ENCODE measurements at places on chromosomes 4 and X. TPM values are rescaled to one million over a fixed set of nuclear protein-coding genes. Genes with fewer than 3 reads are reported as not detected.

GRCh38 chr4:10524196-10524833 is 67.1 kb upstream of the ZNF518B start:
- DNase-seq = no peak

- no peak for DNase-seq
These were observed 350.7 kb downstream of the DCHS2 start for GRCh38 chr4:154140869-154141268.

DNA sequence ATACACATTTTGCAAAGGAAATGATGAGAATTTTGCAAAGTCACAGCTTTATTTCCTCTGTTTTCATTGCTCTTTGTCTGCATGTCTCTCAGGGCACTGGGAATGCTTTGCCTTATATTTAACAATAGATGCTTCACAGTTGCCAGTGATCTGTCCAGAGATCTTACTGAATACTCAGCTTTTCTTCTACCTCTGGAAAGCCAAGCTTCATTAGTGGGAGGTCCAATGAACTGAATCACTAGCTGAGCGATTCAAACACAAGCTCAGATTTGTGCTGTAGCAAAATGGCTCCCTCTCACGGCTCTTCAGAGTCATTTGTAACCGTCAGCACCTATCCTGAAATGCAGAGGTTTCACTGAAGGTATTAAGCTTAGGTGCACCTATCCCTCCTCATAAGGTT is 138.9 kb downstream of the DCLK2 start:
- DNase-seq = no peak

GRCh38 chr4:32031026-32031425 is 1310.9 kb downstream of the PCDH7 start:
- no peak for DNase-seq

DNA sequence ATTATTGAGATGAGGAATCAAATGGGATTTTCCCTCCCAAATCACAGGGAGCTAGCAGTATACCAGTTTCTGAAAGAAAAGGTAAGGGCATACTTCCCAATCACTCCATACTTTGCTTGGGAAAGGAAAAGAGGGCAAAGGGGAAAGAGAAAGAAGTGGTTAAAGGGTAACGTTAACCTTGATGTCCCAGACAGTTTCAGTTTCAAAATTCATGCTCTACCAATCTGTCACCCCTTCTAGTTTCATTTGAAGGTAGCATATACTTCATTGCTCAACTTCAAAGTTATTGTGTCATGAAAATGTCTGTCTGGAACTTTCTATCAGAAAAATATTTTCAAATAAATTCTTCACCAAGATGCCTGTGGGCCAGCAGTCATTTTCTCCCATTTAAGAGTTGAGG is 16.0 kb downstream of the TNMD start:
- peak; percentile 18 for DNase-seq

GRCh38 chrX:10120331-10120730 is 36.4 kb upstream of the CLCN4 start:
- no peak for DNase-seq

- no peak for DNase-seq
These were observed 8.8 kb downstream of the TNMD start for GRCh38 chrX:100593581-100593980.

Gene F8A2
- total RNA-seq = not detected

DNA sequence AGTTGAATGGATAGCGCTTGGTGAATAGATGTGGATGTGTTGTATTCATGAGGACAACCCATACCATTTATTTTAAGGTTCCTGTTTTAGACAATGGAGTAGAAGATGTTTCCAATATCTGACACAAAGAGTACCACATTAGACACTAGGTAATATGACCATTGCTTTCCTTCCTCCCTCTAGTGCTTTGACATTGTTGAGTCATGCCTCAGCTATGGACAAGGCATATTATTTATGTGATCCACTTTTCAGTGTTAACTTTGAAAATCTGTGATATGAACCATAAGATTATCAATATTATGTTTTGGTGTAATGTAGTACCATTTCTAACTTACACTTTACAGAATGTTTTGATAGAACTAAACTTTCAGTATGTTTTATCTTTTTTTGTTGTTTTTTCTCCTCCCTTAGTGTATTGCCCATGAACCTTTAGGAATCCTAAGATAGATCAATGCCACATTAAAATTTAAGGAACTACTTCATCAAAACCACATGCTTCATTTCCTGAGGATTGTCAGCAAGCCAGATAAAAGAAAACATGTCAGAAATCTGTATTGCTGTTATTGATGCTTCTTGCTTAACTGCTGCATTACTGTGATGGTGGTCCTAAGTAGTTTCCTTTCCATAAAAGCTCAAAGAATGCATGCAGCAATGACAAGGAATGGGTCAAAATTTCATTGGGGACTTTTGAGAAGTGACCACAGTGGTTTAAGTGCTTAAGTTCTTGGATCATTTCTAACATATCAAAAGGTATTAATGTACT is 105.0 kb downstream of the PCDH7 start:
- DNase-seq = no peak

All from B cell (primary cell).